ENCODE measurements at places on chromosomes 7 and 10. TPM values are rescaled to one million over a fixed set of nuclear protein-coding genes. Genes with fewer than 3 reads are reported as not detected.

LRRN3 gene
- total RNA-seq: 9.0 TPM

NPC1L1 gene
- total RNA-seq: 0.06 TPM

C10orf71 gene
- not detected for total RNA-seq

ASIC3 gene
- 6.7 TPM for total RNA-seq

MMP21 gene
- total RNA-seq: 0.27 TPM

DYNC1I1 gene
- not detected for total RNA-seq

OR2A14 gene
- not detected for total RNA-seq

PDE6C gene
- not detected for total RNA-seq

LOXL4 gene
- total RNA-seq: 0.08 TPM

OR2A42 gene
- not detected for total RNA-seq

RPEL1 gene
- not detected for total RNA-seq

C10orf143 gene
- total RNA-seq: 5.2 TPM

HDAC9 gene
- 0.89 TPM for total RNA-seq

TMEM139 gene
- 0.24 TPM for total RNA-seq

TMEM273 gene
- total RNA-seq: 1.1 TPM

HOXA7 gene
- total RNA-seq: not detected

RET gene
- not detected for total RNA-seq

HMX3 gene
- total RNA-seq: 0.47 TPM
